Activated naive CD8-positive, alpha-beta T cell treated with anti-CD3 and anti-CD28 coated beads, Interleukin-2, amount 10 ng/mL, durations not matched to agents 7 days and 5 days (primary cell): ENCODE measurements at places on chromosomes 1 and 21. TPM values are rescaled to one million over a fixed set of nuclear protein-coding genes. Genes with fewer than 3 reads are reported as not detected.

The PLPPR5 gene
- total RNA-seq = not detected

The FAM163A gene
- total RNA-seq = not detected

The CD34 gene
- total RNA-seq = not detected

The ASPM gene
- total RNA-seq = 55.9 TPM

GRCh38 chr1:224054012-224054411 lies 59.9 kb upstream of the FBXO28 start:
- H3K4me3 ChIP-seq = no peak overlapping the region
- DNase-seq = no peak
- peaks cover 13% of the 10 kb centered on the region for H3K27me3 ChIP-seq

GRCh38 chr1:59816318-59816878 lies 1.6 kb downstream of the HOOK1 start:
- H3K4me3 ChIP-seq = no peak overlapping the region
- no peak overlapping the region for H3K27ac ChIP-seq
- H3K27me3 ChIP-seq = peaks cover 8% of the 10 kb centered on the region
- H3K36me3 ChIP-seq = peaks cover 2% of the 10 kb centered on the region
- DNase-seq = no peak
- H3K4me1 ChIP-seq = peaks cover 8% of the 10 kb centered on the region
